ENCODE measurements at places on chromosomes 7 and 10.

- DNase-seq = no peak
These were observed 552 bp downstream of the SLC25A16 start for GRCh38 chr10:68526634-68527307.

DNA sequence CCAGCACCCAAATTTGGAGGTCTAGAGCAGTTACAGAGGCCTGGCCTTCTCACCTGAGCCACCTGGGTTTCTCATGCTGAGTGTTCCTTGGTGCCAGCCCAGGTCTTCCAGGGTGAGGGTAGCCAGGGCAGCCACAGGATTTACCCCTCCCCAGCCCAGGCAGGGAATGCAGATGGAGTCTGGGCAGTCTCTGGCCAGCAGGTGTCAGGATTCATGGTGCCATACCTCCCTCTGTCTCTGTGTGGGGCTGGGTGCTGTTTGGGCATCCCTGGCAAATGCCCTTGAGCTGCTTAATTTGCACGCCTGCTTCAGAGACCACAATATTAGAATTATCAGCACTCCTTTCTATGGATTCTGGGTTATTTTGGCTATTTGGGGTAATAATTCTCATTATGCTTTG is 246.7 kb downstream of the GFRA1 start:
- peak; percentile 56 for DNase-seq

DNA sequence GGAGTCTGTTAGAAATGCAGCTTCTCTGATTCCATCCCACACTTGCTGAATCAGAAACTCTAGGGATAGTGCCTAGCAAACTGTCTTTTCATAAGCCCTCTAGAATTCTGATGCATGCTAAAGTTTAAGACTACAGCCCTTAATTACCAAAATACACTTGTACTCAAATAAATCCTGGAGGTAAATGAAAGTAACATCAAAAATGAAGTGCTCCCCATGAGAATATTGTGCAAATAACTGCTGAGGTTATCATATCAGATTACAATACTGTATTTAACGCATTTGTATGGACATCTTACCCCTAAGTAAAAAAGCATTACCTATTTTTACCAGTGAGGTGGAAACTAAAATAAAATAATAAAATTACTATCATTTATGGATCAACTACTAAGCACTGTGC is 104.7 kb downstream of the CHCHD3 start:
- no peak for DNase-seq

DNA sequence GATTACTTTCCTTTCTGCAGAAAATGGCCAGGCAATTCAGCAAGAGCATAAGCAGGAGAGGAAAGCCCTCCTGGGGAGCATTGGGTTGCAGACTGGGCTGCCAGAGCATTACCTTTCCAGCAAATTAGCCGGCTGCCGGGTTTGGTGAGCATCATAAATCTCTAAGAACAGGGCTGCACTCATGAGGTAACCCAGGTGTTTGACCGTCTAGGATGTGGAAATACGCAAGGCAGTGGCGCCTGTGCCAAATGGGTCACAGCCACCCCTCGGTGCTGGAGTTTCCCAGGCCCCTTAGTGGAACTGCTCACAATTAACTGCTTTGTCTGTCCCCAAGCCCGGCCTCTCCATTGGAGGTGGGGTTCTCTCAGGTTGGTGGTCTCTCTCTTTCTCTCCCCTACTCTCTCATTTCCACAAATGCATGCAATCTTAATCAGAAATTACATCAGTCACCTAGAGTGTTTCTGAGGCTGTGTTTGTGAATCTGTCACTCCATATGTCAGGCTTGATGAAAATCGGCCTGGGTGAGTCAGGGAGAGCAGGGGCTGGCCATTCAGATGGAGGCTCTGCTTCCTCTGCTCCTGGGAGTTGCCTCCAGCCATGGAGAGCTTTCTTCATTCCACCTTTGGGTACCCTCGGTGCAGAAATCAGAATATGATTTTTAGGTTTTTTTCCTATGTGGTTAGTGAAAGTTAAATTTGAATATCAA is 26.7 kb downstream of the PTN start:
- no peak for DNase-seq

DNA sequence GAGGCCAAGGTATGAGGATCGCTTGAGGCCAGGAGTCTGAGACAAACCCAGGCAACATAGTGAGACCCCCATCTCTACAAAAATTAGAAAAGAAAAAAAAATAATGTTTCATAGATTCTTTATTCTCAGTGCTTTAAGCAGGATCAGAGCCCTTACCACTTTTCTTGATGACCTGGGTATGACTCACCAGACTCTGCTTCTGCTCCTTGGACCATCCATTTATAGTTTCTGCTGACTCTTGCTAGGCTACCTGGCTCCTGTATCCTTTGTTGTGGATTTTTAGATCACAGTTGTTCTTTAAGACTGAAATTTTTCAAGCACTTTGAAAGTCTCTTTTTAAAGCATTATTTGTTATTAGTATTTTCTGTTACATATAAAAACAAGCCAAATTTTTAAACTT is 411.1 kb downstream of the GFRA1 start:
- no peak for DNase-seq

DNA sequence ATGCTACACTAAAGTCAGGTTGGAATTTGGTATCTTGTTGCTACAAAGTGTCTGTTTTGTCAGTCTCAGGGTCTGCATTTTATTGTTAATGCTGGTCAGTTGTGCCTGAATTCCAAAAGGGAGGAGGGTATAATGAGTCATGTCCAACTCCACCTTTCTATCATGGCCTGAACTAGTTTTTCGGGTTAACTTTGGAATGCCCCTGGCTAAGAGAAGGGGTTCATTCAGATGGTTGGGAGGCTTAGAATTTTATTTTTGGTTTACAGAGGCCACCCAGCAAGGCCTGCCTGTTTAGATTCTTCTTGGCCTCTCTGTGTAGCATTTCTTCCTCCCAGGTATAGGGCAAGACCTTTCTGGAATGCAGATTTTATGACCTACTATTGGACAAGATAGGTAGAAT is 93.2 kb downstream of the SKIDA1 start:
- no peak for DNase-seq

Data from H7 (cell line).